ENCODE measurements at places on chromosomes 13 and 19.

DNA sequence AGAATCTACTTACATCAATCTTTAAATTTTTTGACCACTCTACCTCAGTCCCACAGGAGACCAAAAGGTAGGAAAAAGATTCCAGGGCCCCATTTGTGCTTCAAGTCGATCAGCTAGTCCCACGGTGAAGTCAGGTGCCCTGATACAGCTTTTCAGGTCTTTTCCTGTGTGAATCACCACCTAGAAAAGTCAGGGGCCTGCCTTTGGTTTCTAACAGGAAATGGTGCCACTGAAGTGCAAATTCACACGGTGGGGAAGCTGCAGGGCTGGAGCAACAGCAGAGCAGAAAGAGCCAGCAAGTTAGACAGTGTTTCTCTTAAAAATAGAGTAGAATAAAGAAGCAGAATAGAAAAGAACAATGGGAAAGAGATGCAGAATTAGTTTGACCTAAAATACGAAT, 107.5 kb downstream of the KLF12 start:
- peak; percentile 20 for DNase-seq

DNA sequence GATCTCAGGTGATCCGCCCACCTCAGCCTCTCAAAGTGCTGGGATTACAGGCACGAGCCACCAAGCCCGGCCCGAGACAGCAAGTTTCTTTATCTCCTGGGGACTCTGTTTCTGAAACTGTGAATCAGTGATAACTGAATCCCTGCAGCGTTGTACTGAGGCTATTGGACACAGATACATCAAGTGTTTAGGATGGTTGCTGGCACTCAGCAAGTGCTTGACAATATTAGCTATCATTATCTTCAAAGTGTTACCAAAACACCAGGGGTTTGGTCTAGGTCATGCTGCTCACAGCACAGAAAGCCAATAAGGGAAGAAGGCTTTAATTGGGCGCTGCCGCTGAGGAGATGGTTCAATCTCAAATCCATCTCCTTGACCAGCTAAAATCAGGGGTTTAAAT, 20.5 kb upstream of the PNMA8C start:
- DNase-seq = no peak

DNA sequence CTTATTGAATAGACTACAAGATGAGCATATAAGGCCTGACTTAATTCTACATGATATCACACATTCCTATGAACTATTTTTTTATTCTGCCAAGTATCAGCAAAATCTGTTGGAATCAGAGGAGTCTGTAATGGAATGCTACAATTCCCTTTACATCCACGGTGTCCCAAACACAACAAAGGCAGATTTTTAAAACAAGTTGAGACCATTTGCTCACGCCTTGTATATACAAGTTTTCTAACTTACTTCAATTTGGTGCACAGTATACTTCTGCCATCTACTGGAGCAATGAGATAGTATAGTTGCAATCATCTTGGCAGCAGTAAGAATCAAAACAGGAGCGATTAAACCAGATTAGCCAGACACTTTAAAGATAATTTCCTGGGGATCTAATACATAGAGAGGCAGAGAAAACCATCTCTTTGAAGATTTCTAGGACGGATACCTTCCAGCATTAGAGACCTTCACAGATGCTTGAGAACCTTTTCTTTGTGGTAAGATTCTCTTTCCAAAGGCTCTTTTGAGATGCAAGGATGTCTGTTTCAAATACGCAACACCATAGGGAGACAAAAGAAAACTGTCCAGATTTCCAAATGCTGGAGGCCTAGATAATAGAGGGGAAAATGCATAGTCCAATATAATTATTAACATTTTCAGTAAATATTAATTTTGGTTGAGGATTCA, 302.0 kb upstream of the MIR17HG start:
- no peak for DNase-seq

DNA sequence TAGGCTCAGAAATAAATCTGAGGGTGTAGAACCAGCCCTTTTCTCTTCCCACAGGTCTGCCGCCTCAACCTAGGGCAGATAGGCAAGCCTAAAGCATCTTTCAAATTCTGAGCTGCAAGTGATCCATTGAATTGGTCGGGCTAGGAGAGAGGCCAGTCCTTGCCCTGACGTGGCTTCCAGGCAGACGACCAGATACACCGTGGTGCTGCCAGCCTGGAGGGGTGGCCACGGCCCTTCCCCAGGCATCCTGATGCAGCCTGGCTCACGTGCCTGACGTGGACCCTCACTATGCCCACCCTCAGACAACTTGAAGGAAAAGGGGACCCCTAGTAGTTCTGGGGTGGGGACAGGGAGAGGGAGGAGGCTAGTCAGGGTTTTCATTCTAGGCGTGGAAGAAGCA, 859.3 kb upstream of the KLHL1 start:
- DNase-seq = no peak

DNA sequence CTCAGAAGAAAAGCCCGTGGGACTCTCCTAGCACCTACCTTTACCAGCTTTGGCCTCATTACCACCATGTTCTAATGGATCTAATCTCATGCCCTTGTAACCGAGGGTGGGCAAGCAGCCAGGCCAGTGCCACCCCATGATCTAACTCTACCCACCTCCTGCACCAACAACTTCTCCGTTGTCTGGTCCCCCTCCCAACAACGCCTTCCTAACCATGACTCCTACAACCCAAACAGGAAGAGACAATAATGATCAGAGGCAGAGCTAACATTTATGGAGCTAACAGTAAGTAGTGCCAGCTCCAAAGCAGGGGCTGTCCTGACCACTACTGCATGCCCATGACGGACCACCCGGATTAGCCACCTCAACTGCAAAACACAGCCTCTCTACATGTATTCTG, 3.5 kb downstream of the USP12 start:
- DNase-seq = no peak

DNA sequence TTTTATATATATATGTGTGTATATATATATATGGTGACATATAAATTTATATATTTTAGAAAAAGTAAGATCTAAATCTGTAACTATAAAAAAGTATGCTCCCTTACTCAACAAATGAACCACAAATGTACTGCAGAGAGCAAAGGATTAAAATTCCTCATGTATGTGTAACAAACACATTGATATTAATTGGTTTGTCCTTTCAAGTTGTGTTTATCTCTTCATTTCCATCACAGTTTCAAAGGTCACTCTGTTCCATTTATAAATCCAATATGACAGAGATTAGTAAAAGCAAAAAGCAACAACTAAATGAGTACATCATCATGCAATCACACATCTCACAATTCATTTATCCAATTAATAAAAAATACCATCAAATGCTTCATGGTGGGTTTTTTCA, 247.9 kb downstream of the DACH1 start:
- no peak for DNase-seq

DNA sequence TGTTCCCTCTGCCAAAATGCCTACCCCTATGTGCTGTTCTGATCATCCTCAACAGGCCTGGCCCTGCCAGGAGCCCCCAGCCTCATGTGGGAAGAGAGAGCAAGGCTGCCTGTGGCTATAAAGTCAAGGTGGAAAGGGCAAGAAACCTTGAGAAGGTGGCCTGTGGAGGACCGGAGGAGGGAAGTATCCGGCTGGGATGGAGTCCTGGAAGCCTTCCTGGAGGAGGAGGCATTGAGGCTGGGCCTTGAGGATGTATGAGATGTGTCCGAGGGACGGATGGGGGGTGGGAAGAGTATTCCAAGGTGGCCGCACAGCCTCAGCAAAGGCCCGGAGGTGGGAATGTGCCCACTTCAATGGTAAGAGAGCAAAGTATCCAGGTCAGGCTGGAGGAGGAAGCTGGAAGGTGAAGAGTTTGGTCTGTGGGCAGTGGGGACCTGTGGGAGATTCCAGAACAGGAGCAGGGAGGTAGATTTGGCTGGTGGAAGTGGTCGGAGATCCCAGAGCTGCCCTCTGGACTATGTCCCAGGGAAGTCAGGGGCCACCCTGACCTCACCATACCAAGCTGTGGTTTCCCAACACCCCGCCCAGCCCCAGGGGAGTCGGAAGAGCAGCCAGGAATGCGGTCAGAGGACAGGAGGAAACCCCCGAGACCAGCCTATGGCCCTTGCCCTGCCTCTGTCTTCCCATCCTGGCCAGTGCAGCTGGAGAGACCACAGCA, 3.0 kb upstream of the PLIN4 start:
- no peak for DNase-seq

GRCh38 chr13:106906426-106906996, 338.6 kb upstream of the ARGLU1 start:
- DNase-seq = no peak

GRCh38 chr19:7860714-7861618, 13.2 kb downstream of the PRR36 start:
- no peak for DNase-seq

GRCh38 chr13:58583966-58584365, 952.4 kb downstream of the PCDH17 start:
- no peak for DNase-seq

GRCh38 chr19:45999653-46000121, 4.4 kb downstream of the CCDC61 start:
- DNase-seq = no peak

DNA sequence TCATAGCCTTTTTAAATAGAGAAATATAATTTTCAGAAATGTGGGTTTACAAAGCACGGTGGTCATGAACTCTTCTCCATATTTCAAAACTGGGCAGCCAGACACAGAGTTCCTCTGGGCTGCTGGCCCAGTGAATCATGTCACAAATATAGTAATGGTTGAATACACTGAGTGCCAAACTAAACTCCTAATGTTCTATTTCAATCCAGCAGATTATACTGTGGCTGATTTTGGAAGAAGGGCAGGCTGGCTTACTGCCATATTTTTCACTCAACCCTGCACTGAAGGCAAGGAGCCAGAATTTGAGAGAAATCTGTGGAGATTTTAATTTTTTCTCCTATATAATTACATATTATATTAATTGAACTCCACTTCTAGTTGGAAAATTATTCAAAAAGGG, 17.0 kb upstream of the PRR20A start:
- DNase-seq = no peak

DNA sequence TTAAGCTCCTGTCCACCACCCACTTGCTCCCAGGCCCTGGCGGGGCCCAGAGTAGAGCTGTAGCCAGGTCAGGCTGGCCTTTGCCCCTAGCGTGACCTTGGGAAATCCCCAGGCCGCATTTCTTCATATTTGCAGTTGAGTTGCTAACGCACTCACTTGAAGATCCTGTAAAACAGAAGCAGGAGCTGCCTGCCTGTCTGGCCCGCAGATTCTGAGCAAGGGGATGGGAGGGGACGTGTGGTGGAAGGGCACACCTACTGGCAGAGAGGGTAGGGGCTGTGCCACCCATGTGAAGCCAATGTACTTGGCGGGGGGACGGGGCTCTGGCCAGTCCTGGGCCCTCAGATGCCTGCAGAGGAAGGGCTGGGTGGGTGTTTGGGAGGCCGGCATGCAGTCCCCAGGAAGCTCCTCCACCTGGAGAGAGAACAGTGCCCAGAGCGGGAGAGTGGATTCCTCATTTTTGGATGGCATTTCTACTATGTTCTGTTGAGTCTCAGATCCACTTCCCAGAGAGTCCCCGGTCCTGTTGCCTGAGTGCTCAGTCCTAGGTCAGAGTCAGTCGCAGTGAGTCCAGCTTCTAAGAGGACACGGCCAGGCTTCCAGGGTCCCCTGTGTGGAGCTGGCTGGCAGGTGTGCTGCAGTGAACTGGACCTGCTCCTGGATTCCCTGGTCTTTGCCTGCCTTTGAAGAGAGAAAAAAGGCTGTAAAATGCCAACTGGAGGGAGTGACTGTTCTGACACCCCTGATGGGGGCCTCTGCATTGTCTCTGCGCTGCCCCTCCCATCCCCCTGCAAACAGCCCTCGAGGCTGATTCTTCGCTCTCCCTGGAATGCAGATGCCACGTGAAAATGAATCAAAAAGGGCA, 62.9 kb downstream of the GGACT start:
- DNase-seq = no peak

- no peak for DNase-seq
Observed at GRCh38 chr19:32749361-32749760, 29.8 kb downstream of the TDRD12 start.

DNA sequence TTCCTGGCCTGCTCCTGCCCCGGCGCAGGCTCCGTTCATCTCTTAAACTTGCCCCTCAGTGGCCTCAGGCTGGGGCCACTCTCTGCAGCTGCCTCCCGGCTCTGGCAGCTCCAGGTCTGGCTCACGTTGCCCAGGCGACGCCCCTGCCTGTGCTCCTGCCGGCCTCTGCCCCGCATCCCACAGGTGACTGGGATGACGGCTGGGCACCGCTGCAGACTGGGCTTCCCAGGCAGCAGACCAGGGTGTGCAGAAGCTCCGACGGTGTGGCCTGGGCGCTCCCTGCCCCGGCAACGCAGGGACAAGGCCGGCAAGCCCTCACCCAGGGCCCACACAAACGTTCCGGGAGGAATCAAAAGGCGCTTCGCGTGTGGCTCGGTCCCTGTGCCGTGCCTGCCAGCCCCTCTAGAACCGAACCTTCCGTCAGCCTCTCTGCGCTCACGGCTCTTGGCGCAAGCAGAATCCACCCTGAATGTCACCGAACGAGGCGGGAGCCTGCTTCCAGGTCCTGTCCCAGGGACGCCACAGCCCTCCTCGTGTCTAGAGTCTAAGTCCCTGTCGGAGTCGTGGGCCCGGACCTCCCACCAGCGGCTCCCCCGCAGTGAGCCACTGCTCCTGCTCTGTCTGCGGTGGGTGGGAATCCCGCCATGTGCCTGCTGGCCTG, 64.8 kb downstream of the MLLT1 start:
- no peak for DNase-seq

GRCh38 chr13:59346999-59347723, 816.6 kb downstream of the DIAPH3 start:
- no peak for DNase-seq

- DNase-seq = no peak
Observed at GRCh38 chr13:31982540-31982939, 49.0 kb upstream of the FRY start.

DNA sequence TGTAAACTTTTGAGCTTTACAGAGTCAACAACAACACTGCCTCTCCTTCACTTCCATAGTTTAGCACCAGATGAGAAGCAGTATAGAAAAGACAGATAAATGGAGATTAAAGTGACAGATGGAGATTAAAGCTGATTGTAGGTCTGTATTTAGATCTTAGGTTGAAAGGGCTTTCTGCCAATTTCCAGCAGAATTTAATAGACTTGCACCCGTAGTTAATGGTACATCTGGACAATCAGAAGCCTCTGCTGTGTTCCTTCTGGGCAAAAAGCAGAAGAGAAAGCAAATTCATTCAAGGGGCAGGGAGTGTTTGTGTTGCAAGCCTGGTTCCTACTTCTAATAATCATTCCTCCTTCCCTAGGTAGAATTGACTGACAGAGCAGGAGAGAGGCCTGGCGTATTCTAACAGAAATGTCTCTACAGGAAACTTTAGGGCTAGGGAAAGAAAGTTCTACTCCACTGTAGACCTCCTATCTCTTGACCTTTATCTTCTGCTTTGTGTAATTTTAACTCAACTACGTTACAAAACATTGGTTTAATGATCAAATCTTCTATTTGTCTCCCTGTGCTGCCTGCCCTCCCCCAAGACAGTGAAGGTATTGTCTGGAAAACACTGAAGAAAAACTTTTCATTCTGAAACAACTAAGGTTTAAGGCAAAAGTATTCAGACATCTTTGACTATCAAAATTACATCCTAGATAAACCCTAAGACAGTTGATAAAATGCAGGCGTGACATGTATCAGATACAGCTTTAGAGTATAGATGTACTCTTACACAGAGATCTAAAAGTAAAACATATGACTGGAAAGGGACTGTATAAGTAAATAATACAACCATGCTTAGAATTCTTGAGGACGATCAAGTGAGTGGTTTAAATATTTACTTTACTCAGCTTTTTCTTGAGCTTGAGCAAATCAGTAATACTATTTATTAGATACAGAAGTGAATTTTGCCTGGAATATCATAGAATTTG, 44.4 kb downstream of the GPC6 start:
- no peak for DNase-seq

All from stimulated activated CD4-positive, alpha-beta T cell treated with anti-CD3 and anti-CD28 coated beads, Interleukin-1b, Interleukin-23, amount 100 ng/mL, for 1 hour (primary cell).